ENCODE measurements at places on chromosomes 16 and 17.

- no peak for DNase-seq
Observed at GRCh38 chr17:79987187-79987934, 48.3 kb downstream of the TBC1D16 start.

DNA sequence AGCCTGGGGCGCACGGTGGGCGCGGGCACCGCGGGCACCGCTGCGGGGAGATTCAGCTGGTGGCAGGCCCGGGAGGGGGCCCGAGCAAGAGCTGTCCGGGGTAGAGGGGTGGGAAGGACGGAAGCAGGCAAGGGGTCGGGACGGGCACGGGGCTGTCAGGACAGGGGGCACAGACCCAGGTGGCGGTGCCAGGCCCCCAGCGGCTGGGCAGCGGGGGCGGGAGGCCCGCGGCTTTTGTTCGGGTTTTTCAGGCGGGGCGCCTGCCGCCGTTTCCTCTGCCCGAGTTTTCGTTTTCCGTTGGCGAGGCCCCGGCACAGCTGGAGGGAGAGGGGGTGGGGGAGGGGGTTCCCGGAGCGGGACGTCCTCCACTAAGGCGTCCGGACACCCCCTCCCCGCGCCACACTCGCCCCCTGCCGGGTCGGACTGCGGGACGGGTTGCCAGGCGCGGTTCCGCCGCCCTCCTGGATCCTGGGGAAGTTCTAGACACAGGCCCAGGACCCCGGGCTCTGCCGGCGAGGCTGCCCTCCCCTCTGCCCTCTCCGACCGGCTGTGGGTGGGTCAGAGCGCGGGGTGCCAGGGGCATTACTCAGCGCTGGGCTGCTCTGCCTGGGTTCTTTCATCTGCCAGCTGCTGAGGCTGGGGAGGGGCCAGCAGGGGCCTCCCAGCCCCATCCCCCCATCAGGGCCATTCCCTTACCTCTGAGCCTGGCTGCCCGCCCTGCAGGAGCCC is 543 bp downstream of the ARHGAP23 start:
- no peak for DNase-seq

- DNase-seq = peak; percentile 91
Observed at GRCh38 chr16:30571445-30572322, at the start of gene ZNF688. TSS of gene ZNF688 (minus strand) at chr16:30571714. CDS start at chr16:30571629, 85 bp downstream.

- no peak for DNase-seq
Observed at GRCh38 chr17:7262935-7263800, 890 bp upstream of the CLDN7 start.

DNA sequence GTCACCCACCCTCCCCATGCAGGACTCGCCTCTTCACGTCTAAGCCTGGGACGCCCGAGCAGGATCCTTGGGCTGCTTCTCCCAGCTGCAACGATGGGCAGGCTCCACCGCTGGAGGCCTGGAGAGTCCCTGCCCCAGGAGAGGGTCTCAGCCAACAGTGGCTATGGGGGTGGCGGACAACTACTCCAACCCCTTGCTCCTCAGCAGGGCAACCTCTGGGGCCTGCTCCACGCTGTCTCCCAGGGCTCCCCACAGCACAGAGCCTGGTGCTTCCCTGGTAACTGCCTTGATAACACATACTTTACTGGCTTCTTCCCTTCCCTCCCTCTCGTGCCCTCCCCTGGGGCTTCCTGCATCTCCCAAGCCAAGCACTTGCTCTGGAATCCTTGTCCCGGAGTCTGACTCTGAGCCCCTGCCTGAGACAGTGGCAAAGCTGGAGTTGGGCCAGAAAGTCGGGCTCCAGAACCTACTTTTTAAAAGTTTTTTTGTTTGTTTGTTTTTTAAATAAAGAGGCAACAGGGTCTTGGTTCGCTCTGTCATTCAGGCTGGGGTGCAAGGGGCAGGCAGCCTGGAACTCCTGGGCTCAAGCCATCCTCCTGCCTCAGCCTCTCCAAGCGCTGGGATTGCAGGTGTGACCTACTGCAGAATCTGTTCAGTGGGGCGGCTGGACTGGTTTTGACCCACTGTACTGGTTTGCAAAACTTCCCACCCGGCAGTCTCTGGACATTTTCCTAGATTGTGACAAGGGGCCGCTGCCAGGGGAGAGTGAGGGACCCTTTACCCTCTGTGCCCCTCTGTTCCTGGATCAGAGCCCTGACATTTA is 99.4 kb downstream of the TNFRSF13B start:
- DNase-seq = no peak

DNA sequence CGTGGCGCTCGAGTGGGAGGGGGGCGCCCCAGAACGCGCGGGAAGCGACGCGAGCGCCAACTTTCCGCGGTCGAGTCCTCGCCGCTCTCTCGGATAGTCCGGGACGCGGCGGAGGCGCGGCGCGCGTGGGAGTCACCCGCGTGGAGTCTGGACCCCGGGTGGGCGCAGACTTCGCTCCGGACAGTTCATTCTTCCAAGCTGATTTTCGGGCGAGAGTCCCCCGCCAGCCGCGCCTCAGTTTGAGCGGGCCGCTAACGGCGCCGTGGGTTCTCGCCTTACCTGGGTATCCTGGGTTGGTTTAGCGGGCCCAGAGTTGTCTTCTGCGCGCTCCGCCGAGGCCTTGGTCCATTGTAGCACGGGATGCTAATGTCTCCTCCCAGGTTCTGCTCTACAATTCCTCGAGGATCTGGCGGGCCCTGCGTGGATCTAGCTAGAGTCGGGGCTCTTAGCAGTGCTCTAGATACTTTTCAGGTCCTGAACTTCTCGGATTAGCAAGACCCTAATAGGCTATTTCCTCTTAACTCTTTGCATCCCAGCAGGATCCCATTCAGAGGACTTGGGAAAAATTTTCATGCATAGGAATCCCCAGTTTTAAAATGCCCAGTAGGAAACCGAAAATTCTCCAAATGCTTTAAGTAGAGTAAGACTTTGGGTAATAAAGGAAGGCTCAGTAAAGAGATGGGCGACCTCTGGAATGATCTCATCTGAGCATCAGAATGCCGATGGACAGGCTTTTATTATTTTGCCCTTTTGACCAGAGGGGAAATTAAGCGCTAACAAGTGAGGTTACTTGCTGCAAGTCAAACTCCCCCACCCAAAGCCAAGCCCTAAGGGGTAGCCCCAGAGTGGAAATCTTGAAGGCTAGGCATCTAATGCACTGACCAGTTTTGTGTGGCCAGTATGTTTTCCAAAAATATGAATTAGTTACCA is 537 bp upstream of the GJC1 start:
- peak; percentile 37 for DNase-seq

DNA sequence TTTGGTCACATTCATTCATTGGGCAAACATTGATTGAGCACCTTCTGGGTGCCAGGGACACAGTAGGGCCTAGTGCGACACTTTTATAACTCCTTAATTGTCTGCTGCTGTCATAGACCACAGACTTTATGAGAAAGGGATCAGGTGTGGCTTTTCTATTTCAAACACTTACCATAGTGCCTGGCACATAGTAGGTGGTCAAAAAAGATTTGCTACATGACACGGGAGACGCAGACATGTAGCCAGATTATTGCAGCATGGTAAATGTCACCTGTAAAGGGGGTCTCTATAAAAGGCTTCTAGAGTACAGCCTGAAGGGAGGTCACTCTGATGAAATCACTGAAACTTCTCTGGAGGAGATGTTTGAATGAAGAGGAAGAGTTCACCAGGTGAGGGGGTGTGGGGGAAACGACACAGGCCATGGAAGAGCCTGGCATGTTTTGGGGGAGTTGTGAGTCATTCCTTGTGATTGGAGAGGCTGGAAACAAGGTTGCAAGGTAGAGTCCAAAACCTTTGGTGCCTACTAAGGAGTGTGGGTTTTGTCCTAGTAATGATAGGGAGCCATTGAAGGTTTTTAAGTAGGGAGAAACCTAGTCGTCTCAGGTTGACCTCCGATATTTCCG is 1.6 kb downstream of the RSAD1 start:
- no peak for DNase-seq

DNA sequence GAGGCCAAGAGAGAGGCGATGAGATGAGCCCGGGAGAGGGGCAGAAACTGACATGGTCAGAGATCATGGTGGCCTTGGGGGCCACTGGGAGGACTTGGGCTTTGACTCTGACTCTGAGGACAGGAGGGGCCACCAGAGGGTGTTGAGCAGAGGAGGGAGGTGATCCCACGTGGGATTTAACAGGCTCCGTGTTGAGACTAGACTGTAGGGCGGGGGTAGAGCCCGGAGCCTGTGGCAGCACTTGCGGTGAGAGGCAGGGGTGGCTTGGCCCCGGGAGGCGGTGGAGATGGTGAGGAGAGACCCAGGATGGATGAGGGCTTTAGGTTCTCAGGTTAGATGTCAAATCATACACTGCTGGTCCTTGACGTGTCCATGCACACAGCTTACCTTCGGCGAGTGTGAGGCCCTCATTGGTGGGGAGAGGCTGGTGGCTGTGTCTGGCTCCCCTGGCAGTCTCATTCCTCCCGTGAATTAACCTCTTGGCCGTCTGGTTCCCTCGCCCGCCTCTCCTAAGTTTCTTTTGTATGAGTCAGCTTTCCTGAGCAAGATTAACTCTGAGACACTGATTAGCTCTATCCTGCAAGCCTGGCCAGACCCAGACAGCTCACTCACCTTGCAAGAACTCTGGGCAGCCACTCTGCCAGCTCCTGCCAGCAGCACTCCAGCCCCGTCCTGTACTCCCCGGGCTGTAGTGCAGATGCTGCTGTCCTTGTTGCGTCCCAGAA is 39.7 kb downstream of the VPS35L start:
- no peak for DNase-seq

- no peak for DNase-seq
Observed at GRCh38 chr17:4066210-4066609, 76.6 kb downstream of the ZZEF1 start.

DNA sequence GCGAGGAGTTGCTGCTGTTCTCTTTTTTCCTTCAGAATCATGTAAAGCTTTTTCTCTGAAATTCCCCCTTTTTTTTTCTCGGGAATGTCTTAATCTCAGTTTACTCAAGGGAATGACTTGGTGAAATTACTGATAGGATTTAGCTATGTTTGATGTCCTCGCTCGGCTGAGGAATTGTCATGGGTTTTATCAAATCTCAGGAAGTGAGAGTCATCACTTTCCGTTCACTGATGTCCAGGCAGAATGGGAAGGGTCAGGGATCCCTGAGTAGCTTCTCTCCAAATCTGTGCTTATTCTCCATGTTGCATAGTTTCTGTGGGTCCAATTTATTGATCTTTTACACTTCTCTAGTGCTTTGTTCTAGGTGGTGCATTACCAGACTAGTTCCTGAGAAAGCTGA is 6.3 kb downstream of the IGSF6 start:
- DNase-seq = no peak

- no peak for DNase-seq
Observed at GRCh38 chr16:7227229-7227721, 105.4 kb upstream of the RBFOX1 start.

GRCh38 chr16:62709794-62710193 is 673.6 kb upstream of the CDH8 start:
- DNase-seq = no peak

GRCh38 chr16:62342216-62342615 is 306.0 kb upstream of the CDH8 start:
- no peak for DNase-seq

- no peak for DNase-seq
Observed at GRCh38 chr16:10575506-10576130, 4.8 kb downstream of the EMP2 start.

GRCh38 chr17:38809828-38810227 is 10.5 kb upstream of the PIP4K2B start:
- DNase-seq = no peak

DNA sequence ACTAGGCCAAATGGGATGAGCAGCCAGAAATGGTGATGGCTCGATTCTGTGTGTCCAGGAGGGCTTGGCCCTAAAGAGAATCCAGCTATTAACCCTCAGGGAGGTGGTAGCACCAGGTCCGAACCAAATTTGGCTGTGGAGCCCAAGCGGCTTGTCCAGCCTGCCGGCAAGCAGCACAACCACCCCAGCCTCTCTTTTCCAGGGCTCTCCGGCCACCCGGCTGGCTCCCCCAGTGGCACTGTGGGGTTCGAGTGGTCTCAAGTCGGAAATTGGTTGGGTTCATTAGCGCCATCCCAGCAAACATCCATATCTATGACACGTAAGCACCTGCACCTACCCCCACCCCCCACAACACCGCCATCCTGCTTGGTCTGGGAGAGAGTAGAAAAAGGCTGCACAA is 35.4 kb downstream of the PLCD3 start:
- no peak for DNase-seq

DNA sequence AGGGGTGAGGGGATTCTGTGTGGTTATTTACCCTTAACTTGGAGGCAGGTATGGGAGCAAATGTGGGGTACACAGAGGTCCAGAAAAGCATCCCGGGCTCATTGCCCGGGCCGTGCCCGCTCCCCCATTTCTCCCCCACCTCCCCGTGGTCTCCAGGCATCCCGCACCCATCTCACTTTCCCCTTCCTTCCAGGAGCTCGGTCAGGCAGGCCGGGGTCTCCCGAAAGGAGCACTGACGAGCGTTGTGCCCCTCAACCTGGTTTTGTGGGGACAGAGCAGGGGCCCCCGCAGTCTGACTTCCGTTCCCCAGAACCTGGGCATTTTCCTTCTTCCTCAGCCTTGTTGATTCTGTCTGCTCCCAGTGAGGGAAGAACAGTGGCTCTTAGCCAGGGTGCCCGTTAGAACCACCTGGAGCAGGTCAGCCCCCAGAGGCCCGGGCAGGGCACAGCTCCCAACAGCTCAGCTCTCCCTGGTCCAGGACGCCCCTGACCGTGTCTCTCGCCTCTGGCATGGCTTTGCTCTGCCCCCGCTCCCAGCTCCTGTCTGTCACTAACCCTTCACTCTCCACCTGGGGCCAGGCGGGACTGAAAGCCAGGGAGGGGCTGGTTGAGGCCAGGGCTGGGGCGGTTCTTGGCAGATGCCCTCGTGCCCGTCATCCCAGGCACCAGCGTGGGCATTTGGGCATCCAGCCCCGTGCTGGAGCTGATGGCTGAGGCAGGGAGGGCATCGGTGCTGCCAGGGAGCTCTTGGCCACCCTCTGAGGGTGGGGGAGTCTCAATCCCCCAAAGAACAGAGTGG is 12.5 kb upstream of the NUDT16L1 start:
- DNase-seq = no peak

DNA sequence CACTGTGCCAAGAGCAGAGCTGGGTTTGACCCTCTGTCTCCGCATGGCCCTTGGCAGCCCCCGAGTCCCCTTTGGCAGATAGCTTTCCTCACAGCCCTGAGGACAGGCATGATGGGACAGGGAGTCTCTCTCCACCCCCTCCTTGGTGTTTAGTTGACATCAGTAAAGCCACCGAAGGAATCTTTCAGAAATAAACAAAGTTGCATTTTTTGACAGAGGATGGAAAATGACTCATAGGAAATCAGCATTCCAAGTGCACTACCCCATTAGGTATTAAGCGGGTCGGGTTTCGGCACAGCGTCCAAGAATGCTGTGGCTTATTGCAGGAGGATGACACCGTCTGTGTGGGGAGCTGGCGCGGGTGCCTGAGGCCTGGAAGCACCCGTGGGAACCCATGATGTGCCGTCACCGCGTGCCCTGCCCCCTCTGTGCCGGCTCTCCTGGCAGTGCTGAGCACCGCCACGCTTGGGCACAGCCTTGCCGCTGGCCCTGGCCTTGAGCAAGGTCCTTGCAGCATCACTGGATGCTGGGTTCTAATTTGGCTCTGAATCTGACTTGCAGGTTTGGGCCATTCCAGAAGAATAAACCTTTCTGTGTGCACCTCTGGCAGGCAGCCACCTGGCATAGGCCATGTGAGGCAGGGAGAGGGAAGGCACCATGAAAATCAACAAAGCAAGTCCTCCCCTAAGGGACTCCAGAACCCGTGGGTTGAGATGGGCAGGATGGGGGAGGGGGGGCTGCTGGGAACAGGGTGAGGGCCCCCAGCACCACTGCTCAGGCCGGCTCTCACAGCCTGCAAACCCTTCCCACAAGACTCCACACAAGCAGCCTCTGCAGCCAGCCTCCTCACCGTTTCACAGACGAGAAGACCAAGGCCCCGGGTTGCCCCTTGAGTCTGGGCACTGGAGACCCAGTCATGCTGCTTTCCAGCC is 50.5 kb upstream of the ZNF469 start:
- DNase-seq = no peak

Data from activated CD8-positive, alpha-beta memory T cell treated with anti-CD3 and anti-CD28 coated beads, Interleukin-2, amount 50 U/mL, for 4 hours (primary cell).